ENCODE measurements at places on chromosomes 6 and 20.
A peak's percentile ranks its signal among the peaks of the same experiment; 100 is the strongest.

GRCh38 chr6:155498370-155498769, 42.7 kb upstream of the NOX3 start:
- DNase-seq = no peak

GRCh38 chr20:63628246-63628975, 1.5 kb upstream of the GMEB2 start:
- DNase-seq = peak; percentile 62

- DNase-seq = no peak
Observed at GRCh38 chr6:52423448-52423847, 3.3 kb downstream of the EFHC1 start.

- DNase-seq = no peak
Observed at GRCh38 chr6:19413323-19413722, 423.8 kb upstream of the ID4 start.

- DNase-seq = peak; percentile 23
Observed at GRCh38 chr6:6942831-6943230, 164.9 kb upstream of the RREB1 start.

GRCh38 chr20:46559001-46559400, 8.5 kb upstream of the OCSTAMP start:
- DNase-seq = no peak

GRCh38 chr6:156510242-156510641, 266.9 kb upstream of the ARID1B start:
- DNase-seq = no peak

DNA sequence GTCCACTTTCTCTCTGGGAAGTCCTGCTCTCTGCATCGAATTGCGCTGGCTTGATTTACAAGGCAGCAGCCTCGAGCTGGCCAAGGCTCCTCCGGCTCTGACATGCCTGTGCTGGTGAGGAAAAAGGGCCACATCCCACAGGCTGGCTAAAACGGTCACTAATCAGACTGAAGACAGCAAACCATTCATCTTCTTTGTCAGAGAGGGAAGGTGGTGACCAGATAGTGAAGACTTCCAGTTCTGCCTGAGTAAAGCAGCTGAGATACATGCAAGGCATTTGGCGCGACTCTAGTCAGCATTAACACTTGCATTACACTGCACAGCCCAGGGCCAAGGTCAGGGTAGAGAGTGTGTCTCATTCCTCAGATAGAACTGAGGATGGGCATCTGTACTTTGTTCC, 203.2 kb upstream of the MAP3K7 start:
- no peak for DNase-seq

GRCh38 chr6:105276374-105276773, 96.6 kb upstream of the POPDC3 start:
- no peak for DNase-seq

DNA sequence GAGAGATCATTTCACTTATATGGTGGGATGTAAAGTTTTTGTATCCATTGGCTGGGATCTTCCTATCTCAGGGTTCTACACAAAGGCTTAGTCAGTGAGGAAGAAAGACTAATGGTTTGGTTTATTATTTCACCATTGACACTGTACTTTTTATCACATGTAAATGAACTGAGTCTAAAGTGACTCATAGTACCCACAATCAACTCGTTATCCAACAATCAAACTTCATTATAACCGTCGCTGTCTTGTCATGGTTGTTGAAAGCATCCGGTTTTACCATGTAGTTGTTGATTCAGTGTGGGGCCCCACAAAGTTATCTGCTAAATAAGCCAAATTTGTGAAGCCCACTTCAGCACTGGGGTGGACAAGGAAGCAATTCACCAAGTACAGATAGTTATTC, 55.8 kb upstream of the MTRF1L start:
- no peak for DNase-seq

DNA sequence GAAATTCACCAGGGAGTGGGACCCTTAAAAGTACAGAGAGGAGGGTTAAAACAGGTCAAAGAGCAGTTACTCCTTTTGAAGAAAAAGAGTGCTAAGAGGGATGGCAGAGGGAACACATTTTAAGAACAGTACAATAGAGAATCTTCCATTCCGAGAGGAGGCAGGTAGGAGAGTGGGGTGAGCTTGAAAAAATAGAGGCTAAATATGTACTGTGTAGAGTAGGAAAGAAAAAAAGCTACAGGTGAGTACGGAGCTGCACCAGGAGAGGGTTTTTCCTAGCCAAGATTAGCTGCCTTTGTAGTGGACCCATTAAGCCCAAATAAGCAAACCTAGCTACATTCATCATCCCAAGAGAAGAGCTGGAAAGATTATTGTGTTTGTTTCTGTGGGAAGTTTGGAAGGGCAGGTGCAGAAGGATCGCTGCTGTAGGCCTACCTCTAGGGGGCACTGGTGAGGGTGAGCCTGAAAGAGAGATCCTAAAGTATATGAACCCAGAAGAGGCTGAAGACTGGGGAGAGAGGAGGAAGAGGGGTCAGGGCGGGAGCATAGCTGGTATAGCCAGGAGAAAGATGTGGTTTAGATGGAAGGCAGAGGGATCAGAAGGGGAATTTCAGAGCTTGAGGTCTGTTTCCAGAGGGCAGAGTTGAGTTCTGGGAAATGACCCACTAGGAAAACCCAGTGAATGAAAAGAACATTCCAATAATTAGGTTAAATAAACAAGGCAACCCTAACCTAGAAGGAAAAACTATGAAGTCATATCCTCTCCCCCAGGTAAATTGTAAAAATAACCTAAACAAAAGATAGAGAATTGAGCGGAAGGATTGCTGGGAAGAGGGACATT, 50.2 kb upstream of the HINT3 start:
- peak; percentile 70 for DNase-seq

- DNase-seq = no peak
Observed at GRCh38 chr6:12279322-12280091, 10.7 kb upstream of the EDN1 start.

- DNase-seq = no peak
Observed at GRCh38 chr20:16083639-16084280, 489.5 kb downstream of the KIF16B start.

GRCh38 chr20:59782986-59783640, 150.3 kb downstream of the SYCP2 start:
- DNase-seq = no peak

DNA sequence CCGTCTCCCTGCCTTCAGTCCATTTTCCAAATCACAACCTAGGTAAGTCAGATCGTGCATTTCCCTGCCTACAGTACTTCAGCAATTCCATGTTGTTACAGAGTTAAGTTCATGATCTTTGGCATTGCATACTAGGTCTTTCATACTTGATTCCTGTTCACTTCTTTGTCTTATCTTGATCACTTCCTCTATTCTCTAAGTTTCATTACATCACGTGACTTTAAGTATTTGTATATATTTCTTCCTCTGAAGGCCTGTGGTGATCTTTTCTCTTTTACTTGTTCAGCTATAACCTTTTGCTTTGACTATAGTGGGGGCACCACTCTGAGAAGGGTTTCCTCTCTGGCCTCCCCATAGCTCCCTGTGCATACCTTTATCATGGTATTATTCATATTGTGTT, 100.2 kb downstream of the TRMT11 start:
- no peak for DNase-seq

GRCh38 chr6:134093007-134093573, 40.7 kb upstream of the SLC2A12 start:
- DNase-seq = no peak

DNA sequence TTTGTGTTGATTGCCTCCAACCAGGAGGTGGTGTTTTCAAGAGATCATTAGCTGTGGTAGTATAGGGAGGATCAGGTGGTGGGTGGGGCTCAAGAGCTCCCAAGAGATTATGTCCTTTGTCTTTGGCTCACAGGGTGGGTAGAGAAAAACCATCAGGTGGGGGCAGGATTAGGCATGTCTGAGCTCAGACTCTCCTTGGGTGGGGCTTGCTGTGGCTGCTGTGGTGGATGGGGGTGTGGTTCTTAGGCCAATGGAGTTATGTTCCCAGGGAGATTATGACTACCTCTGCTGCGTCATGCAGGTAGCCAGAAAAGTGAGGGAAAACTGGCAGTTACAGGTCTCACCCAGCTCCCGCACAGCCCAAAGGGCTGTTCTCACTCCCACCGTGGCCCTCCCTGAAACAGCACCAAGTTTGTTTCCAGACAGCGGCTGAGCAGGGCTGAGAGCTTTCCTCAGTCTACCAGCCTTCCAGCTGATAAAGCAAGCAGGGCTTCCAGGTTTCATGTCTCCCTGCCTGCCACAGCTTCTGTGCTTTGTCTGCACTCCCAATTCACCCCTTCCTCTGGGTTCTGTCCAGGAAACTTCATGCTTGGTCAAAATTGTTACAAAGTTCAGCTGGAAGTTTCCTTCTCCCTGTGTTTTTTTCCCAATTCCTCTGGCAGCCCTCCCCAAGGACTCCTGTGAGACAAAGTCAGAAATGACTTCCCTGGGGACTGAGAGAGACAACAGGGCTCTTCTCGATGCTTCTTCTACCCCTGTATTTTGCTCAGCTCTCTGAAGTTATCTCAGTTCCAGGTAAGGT, 481.1 kb upstream of the MAN1A1 start:
- DNase-seq = no peak

GRCh38 chr20:59778615-59779200, 154.7 kb downstream of the SYCP2 start:
- DNase-seq = no peak
